AG20443 (cell line): ENCODE measurements at places on chromosomes 12 and 14.

DNA sequence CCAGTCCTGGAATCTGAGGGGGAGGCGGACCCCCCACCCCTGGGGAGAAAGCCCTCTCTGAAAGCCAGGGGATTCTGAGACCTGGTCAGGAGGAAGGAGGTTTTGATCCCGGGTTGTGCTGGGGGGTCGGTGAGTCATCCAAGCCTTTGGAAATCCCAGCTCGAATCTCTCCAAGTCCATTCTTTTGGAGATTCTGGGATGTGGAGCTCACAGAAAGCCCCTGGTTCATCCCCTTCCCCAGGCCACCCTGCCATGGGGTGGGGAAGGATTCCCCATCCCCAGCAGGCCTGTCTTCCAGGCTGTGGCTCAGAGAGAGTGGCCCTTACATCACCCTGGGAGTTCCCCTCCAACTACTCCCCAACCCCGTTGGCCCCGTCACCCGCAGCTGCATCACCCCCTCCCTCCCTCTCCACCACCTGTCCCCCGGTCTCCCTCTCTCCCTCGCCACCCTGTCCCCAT lies 14.3 kb downstream of the EXOC3L4 start:
- peak; percentile 65 for DNase-seq

GRCh38 chr14:81710232-81710845 lies 176.7 kb upstream of the SEL1L start:
- peak; percentile 18 for DNase-seq

DNA sequence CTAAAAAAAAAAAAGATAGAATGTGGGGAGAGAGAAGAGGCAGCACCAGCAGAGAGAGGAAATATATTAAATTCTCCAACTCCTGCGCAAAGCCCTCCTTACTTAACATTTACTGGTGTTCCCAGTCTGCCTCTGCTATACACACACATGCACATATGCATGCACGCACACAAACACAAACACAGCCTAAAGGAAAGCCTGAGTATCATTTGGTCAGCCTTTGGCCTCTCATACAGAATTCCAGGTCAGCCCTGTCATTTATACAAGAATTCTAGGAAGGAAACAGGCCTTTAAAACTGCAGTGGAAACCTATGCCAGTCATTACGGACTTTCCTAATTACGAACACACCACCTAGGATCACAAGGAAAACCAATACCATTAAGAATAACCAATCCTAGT lies 269.4 kb downstream of the ITPR2 start:
- no peak for DNase-seq

DNA sequence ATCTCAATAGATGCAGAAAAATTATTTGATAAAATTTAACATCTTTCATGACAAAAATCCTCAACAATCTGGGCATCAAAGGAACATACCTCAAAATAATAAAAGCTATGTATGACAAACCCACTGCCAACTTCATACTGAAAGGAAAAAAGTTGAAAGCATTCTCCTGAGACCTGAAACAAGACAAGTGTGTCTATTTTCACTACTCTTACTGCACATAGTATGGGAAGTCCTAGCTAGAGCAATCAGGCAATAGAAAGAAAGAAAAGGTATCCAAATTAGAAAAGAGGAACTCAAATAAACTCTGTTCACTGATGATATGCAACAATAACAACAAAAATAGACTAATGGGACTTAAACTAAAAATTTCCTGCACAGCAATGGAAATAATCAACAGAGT lies 90.1 kb downstream of the SLCO1B1 start:
- no peak for DNase-seq

DNA sequence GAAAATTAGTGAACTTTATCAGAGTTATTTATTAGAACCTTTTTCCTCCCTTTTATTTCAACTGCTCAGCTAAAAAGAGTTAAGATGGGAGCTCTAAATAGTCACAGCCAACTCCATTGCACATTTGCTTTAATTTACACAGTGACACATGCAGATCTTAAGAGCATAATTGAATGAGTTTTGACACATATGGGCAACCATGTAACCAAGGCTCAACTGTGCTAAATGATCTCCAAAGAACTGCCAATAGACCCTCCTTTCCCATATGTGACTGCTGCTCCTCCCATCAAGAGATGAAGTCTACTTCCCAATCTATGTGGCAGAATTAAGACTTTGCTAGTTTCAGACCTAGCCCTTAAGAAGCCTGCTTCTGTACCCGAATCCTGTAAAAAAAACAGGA lies 960.0 kb downstream of the BCL11B start:
- DNase-seq: no peak

DNA sequence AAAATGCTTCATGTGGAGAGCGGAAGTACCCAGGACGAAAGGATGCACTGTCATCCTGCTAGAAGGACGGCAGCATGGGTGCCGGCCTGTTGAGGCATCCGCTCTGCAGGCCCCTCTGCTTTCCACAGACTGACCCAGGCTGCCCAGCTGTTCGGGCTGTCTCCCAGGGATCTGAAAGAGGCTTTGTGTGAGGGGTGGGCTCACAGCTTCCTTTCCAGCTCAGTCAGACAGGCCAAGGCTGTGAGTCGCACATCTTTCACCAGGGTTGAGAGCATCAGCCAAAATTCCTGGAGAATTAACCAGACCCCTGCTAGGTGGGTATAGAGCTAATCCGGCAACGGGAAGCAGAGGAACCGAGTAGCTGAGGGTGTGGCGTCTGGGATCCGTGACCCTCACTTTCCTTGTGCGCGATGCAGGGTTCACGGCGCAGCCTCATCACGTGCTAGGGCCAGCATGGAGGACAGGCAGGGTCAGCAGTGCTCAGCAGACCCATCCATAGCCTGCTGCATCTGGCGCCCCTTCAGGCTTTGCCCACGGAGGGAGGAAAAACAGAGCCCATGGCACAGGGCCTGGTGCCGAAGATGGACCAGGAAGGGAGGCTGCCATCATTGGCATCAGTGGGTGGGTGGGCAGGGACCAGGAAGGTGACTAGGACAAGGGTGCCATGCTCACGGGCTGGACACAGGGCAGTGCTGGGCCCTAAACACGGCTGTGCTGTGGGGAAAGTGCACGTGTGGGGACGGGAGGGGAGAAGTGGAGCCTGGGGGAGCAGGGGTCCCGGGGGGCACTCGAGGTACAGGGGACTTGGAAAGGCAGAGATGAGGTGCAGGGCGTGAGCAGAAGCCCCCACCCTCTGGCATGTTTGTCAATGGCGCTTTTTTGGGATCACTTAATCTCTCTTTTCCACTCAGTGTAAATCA lies 9.2 kb upstream of the SIVA1 start:
- no peak for DNase-seq

DNA sequence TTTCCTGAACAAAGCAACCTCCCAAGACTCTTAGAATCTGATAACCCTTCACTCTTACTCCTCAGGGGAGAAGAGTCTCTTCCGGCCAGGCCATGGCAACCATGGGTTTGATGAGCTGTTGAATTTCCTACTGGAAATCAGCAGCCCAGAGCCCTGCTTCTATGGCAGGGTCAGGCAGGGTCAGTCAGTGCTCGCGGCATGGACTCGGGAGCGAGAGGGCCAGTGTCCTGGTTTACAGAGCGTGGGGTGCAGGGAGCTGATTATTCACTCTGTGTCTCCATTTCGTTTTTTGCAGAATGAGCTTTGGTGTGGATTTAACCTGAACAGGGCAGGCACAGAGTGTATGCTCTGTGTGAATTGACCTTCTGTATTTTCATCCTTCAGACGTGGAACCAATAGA lies 340.6 kb upstream of the SFSWAP start:
- DNase-seq: no peak

GRCh38 chr14:80714474-80714873 lies 227.1 kb downstream of the CEP128 start:
- no peak for DNase-seq

- no peak for DNase-seq
Measured at GRCh38 chr12:91138337-91138920, 27.1 kb upstream of the LUM start.

GRCh38 chr12:76491292-76491691 lies 68.3 kb downstream of the OSBPL8 start:
- no peak for DNase-seq

- DNase-seq: no peak
Measured at GRCh38 chr12:118617611-118618450, 241.5 kb downstream of the SUDS3 start.

DNA sequence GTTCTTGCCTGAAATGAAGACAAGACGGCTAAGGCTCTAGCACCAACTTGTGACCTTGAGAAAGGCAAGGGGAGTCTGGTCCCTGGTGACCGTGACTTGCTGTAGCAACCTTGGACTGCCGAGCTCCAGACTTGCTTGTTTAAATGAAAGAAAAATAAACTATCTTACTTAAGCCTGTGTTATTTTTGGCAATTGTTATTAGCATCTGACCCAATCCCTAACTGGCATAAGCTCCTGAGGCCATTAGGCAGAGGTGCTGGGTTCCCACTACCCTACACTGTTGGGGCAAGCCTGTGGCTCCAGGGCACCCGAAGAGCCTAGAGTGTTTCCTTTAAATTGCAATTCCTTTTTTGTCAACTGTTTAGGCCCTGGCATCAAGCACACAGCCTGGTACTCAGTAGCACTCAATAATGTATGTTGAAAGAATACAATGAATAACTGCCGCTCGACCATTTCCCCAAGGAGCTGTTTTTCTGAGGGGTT lies 106.9 kb upstream of the HIF1A start:
- no peak for DNase-seq

GRCh38 chr12:97555547-97556187 lies 93.1 kb downstream of the RMST start:
- no peak for DNase-seq

DNA sequence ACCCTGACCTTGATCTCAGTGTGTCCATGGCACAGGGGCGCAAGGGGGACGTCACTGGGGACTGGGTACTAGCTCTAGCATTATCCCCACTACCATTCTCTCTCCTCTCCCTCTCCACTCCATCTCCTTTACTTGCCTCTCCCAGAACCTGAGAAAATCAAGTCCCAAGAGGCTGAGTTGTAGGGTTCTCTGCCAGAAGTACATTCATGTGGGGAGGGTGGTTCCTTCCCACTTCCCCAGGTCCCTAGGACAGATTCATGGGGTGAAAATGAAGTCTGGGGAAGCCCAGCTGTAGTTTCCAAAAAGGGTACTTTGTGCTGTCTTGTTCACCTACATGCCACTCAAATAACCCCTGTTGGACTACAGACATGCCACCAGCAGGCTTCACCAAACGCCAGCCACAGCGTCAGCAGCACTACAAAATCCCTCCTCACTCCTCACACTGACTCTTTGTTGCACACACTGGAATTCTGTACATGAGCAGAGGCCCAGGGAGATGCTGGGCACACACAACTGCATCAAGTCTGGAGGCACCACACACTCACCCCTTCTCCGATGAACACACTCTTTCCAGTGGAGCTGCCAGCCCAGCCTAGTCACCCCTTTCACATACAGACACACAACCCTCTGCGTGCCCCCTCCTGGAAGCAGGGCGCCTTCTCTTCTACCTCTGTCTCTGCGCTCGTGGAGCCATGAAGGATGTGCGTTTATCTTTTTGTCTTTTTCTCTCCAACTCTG lies 6.9 kb downstream of the RARG start:
- DNase-seq: no peak

GRCh38 chr14:68681256-68682011 lies 111.4 kb downstream of the ZFP36L1 start:
- DNase-seq: no peak

- DNase-seq: no peak
Measured at GRCh38 chr12:9607716-9608115, at the start of gene KLRB1. Gene KLRB1 (minus strand): TSS chr12:9607916. CDS start chr12:9607839, 77 bp downstream.

DNA sequence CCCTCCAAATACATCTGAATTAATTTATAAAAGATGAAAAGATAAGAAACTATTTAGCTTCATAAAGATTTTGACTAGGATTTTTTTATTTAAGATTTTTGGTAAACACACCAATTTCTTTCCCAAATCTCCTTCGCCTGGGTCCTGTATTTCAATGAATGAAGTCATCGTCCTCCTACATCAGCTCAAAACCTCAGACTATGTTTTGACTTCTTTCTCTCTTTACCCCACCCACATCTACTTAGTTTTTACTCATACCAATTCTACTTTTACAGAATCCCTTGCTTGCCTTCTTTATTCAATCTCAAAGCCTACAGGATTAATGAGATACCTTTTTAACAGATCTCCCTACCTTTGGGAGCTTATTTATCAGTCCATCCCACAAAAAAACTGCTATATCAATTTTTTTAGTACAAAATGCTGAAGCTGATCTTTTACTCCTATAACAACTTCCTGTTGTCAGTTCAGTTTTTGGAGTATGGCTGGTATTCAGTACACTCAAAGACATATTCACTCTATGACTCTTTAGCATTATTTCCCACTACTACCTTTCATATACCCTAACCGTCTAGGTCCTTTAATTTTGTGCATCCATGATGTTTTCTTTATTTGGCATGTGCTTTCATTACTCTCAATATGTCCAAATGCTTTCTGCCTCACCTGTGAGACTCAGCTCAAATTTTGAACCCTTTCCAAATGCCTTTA lies 18.7 kb upstream of the CCDC91 start:
- DNase-seq: peak; percentile 11

GRCh38 chr14:95533391-95533821 lies 1.4 kb upstream of the GLRX5 start:
- no peak for DNase-seq

DNA sequence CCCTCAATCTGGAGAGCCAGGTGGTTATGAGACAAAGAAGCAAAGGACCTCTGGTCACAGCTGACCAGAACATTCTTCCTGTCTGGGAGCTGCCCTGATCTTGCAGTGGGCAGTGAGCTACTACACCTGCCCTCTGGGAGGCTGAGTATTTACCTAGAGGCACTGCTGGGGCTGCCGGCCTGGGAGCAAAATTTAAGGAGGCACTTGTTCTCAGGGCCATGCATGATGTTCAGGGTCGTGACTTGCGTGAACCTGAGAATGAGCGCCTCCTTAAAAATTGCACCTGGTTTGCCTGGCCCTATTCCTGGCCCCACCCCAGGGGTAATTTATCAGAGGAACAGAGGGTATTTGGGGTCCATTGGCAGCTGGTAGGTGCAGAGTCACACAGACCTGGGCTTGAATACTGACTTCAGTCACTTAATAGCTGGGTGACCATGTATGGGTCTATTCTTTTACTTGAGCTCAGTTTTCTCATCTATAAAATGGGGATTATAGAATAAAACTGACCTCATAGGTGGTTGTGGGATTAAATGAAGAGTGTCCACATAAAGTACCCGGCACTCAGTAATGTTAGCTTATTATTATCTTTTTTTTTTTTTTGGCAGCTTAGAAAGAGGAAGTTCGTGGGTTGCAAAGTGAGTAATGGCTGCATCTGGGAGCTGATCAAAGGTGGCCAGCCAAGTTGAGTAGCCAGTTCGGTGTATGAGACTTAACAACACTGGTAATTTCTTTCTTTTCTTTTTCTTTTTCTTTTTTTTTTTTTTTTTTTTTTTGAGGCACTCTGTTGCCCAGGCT lies 107.4 kb upstream of the MED13L start:
- peak; percentile 37 for DNase-seq

GRCh38 chr14:69880893-69881292 lies 1.7 kb downstream of the SMOC1 start:
- no peak for DNase-seq

DNA sequence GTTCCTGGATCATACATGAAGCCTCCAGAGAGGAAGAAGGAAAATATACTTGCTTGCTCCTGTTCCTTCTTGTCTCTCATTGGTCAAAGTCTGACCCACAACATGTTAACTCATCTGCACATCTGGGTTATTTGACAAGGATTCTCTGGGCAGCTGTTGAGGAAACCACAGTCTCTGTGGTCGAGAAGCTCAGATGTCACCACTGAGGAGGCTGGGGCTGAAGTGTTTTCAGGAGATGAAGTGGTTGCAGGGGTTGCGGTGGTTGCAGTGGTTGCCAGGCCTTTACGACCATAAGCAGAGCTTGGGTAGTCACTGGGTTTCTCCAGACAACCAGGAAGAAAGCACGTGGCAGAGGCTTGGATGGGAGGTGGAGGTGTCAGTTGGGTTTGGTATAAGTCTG lies 265.0 kb upstream of the LRIG3 start:
- no peak for DNase-seq

- DNase-seq: no peak
Measured at GRCh38 chr14:31139301-31139847, 68.2 kb downstream of the HECTD1 start.

GRCh38 chr12:49093792-49094159 lies 825 bp downstream of the DHH start:
- DNase-seq: peak; percentile 30
